Cortex of kidney (tissue), 1 donor: ENCODE measurements at places on chromosomes 12 and 14.

DNA sequence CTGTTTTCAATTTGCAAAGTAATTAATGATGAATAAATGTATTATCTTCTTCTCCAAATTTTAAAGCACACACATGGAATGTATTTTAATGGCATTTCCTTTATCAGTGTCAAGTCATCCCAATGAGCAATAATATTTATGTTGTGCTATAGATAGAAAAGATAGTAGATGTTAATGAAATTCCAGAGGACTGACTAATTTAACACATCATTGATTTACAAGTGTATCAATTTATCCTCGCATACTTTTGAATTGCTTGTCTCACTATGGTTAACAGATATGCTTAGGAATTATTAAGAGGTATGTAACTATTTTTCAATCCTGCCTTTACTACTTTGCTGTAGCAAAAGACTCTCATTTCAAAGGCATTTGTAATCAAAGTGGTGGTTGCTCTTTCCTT is 842.9 kb downstream of the SLC6A15 start:
- DNase-seq = no peak

- DNase-seq = no peak
These were observed 84.3 kb upstream of the DIO3 start for GRCh38 chr14:101476916-101477553.

DNA sequence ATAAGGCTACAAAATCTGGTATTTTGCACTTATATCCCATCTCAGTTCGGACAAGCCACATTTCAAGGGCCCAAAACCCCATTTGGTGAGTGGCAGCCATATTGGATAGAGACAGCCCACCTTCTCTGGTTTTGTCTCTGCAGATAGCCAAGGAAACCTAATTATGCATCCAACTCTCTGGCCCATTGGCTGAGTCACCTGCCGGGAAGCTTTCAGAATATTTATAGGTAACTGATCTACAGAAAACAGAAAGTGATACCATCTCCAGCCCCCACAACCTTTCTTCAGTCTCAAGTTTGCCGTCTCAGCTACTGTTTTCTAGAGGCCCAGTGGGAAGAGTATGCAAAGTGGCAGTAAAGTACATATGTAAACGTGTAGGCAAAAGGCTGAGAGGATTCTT is 33.7 kb upstream of the PPP1CC start:
- DNase-seq = no peak

GRCh38 chr12:131893605-131894312 is 663 bp upstream of the ULK1 start:
- no peak for DNase-seq

DNA sequence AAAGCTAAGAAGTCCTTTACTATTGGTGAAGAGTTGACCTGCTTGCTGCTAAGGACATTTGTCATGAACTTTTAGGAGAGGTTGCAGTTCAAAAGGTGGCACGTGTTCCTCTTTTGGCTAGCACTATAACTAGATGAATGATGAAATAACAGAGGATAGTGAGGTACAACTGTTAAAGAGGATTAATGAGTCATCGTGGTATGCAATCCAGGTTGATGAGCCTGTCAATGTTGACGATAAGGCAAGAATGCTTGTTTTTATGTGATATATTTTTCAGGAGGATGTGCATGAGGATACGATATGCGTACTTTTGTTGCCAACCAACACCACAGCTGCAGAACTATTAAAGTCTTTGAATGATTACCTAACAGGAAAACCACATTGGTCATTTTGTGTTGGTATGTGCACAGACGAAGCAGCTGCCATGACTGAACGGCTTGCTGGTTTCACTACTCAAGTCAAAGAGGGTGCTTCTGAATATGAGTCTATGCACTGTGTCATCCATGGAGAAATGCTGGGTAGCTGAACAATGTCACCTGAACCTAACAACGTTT is 10.6 kb downstream of the CEP128 start:
- DNase-seq = no peak

DNA sequence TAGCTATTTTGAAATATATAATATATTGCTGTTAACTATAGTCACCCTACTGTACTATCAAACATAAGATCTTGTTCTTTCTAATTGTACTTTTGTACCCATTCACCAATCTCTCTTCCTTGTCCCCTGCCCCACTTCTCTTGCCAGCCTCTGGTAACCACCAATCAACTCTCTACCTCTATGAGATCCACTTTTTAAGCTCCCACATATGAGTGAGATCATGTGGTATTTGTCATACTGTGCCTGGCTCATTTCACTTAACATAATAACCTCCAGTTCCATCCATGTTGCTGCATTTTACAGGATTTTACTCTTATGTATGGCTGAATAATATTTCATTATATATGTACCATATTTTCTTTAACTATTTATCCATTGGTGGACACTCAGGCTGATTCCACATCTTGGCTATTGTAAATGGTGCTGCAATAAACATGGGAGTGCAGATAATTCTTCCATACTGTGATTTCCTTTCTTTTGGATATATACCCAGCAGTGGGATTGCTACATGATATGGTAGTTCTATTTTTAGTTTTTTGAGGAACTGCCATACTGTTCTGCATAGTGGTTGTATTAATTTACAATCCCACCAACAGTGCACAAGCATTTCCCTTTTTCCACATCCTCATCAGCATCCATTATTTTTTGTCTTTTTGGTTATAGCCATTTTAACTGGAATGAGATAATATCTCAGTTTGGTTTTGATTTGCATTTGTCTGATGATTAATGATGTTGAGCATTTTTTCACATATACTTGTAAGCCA is 33.5 kb upstream of the SPIC start:
- no peak for DNase-seq

DNA sequence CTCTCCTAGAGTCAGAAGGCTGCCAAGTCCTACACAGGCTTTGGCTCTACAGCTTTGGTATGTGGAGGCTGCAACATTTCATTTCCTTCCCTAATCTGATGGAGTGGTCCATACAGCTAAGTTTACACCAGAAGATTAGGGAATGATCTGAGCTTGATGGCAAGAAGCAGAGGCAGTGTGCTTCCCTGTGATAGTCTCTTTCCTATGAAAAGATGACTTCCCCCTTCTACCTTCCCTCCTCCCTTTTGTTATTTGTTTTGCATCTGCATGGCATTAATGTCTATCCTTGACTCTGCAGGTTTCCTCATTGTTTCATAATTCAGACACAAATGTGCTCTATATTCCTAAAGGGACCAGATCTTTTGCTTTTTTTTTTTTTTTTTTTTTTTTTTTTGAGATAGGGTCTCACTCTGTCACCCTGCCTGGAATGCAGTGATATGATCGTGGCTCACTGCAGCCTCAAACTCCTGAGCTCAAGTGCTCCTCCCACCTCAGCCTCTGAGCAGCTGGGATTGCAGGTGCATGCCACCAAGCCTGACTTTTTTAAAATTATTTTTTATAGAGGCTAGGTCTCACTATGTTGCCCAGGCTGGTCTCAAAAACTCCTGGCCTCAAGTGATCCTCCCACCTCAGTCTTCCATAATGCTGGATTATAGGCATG is 76.3 kb downstream of the GRIP1 start:
- DNase-seq = no peak

GRCh38 chr12:124695861-124696260 is 128.4 kb upstream of the NCOR2 start:
- no peak for DNase-seq

GRCh38 chr12:32419520-32419960 is 20.2 kb downstream of the FGD4 start:
- no peak for DNase-seq

- DNase-seq = no peak
These were observed 2.7 kb downstream of the SLC2A3 start for GRCh38 chr12:7933255-7933726.

DNA sequence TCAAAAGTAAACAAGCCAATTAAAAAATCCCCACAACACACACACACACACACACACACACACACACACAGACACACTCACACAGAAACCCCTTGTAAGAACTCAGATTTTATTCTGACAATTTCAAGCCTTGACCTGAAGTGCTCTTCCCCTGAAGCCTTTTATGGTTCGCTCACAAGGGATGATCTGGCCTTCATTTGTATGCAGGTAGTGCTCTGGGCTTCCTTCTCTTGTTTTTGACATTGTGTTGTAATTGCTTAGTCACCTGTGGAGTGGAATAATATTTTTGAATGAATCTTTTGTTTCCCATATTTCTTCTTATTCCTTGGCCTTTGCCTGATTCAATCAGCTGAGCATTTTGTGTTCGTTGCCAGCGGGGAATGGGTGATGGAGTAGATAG is 83.3 kb upstream of the CSRP2 start:
- DNase-seq = no peak

GRCh38 chr14:92650581-92651105 is 97.8 kb downstream of the LGMN start:
- no peak for DNase-seq

DNA sequence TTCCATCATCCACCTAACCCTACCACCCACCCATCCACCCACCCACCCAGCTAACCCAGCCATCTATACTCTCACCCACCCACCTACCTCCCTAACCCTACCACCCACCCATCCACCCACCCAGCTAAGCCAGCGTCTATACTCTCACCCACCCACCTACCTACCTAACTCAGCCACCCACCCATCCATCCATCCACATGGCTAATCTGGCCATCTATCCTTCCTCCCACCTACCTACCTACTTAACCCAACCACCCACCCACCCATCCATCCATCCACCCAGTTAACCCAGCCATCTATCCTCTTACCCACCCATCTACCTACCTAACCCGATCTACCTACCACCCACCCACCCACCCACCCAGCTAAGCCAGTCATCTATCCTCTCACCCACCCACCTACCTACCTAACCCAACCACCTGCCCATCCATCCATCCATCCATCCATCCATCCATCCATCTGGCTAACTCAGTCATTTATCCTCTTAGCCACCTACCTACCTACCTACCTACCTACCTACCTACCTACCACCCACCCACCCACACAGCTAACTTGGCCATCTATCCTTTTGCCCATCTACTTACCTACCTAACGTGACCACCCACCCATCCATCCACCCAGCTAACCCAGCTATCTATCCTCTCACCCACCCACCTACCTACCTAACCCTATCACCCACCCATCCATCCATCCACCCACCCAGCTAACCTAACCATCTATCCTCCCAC is 44.1 kb downstream of the RFLNA start:
- DNase-seq = no peak
